ENCODE measurements at places on chromosomes 1 and 21.
A peak's percentile ranks its signal among the peaks of the same experiment; 100 is the strongest.

DNA sequence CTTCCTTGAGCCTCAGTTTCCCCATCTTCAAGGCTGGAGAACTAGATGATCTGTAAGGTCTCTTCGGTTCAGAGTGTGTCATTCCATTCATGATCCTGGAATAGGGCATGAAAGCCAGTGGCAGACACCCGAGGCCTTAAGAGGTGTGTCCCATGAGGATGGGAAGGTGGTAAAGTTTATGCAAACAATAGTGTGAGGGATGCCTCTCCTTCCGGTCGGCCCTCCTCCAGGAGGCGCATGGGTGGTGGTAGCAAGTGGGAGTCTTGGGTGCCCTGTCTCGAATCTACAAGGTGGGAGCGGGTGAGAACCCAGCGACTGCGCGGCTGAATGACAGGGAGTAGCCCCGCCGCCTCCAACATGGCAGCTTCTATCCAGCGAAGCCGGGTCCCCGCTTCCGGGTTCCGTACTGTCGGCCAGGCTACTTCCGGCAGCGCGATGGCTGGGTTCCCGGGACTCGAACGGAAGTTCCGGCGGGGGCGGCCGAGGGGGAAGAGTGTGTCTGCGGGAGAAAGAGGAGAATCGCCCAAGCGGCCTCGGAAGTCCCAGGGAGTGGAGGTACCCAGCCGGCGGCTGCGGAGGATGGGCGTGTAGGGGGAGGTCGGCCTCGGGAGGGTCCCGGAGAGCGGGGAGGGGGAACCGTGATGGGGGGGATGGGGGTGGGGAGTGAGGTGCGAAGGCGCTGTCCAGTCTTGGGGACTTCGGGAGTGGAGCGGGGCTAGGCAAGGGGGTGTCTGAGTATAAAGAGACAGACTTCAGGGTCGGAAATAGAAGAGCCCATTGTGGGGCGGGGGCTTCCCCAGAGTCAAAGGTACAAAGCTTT is at the start of gene LYPLA2:
Gene LYPLA2 (plus strand): TSS at position 450 of the 820 bp plus-strand sequence. CDS start 1,538 bp downstream, outside the sequence.
- peaks cover 9% of the 10 kb centered on the region for H3K4me1 ChIP-seq
- H3K27me3 ChIP-seq, result no peaks in the 10 kb centered on the region
- DNase-seq, result peak; percentile 97

- H3K27me3 ChIP-seq, result no peaks in the 10 kb centered on the region
- no peaks in the 10 kb centered on the region for H3K36me3 ChIP-seq
- H3K4me1 ChIP-seq, result peaks cover 12% of the 10 kb centered on the region
- H3K4me3 ChIP-seq, result no peak overlapping the region
- H3K27ac ChIP-seq, result no peak overlapping the region
- DNase-seq, result no peak
Measured at GRCh38 chr1:33140153-33141149, 41.4 kb downstream of the TRIM62 start.

- H3K27ac ChIP-seq, result peak overlapping the region; percentile 77
- H3K4me3 ChIP-seq, result peak overlapping the region; percentile 26
- no peaks in the 10 kb centered on the region for H3K4me1 ChIP-seq
- peak; percentile 41 for DNase-seq
- no peaks in the 10 kb centered on the region for H3K36me3 ChIP-seq
Measured at GRCh38 chr1:192485692-192486436, 89.7 kb upstream of the RGS1 start.

DNA sequence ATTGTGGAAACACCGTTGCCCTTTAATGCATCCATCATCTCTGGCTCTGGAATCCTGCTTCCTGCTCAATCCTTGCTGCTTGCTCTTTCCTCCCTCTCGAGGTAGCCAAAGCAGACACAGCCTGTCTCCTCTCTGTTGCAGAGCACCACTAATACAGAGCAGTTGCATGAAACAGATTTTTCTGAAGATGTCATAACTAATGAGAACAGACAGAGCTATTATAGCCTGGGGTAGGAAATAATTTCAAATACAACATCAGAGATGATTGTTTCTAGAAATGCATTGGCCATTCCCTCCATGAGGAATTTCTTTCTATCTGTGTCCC is 23.3 kb upstream of the ACBD6 start:
- no peaks in the 10 kb centered on the region for H3K36me3 ChIP-seq
- no peak overlapping the region for H3K4me3 ChIP-seq
- no peaks in the 10 kb centered on the region for H3K27me3 ChIP-seq
- H3K4me1 ChIP-seq, result peaks cover 13% of the 10 kb centered on the region
- H3K27ac ChIP-seq, result peak overlapping the region; percentile 23
- no peak for DNase-seq

- no peak overlapping the region for H3K27ac ChIP-seq
- no peak overlapping the region for H3K4me3 ChIP-seq
- no peak for DNase-seq
- H3K4me1 ChIP-seq, result no peaks in the 10 kb centered on the region
- no peaks in the 10 kb centered on the region for H3K36me3 ChIP-seq
Measured at GRCh38 chr1:152457561-152457960, 43.5 kb upstream of the CRNN start.

GRCh38 chr1:33045246-33045645 is 8.6 kb upstream of the AK2 start:
- H3K4me1 ChIP-seq, result no peaks in the 10 kb centered on the region
- no peak overlapping the region for H3K27ac ChIP-seq
- H3K36me3 ChIP-seq, result no peaks in the 10 kb centered on the region
- DNase-seq, result no peak
- H3K27me3 ChIP-seq, result no peaks in the 10 kb centered on the region
